ENCODE measurements at places on chromosomes 5 and 9. TPM values are rescaled to one million over a fixed set of nuclear protein-coding genes. Genes with fewer than 3 reads are reported as not detected.

The ANXA2R gene
- total RNA-seq, result 0.37 TPM

The PCDHGB6 gene
- total RNA-seq, result 0.22 TPM

GRCh38 chr5:110807169-110807568, 68.4 kb downstream of the SLC25A46 start:
- DNase-seq, result no peak

GRCh38 chr5:64110222-64110621, 55.4 kb upstream of the RNF180 start:
- DNase-seq, result no peak

DNA sequence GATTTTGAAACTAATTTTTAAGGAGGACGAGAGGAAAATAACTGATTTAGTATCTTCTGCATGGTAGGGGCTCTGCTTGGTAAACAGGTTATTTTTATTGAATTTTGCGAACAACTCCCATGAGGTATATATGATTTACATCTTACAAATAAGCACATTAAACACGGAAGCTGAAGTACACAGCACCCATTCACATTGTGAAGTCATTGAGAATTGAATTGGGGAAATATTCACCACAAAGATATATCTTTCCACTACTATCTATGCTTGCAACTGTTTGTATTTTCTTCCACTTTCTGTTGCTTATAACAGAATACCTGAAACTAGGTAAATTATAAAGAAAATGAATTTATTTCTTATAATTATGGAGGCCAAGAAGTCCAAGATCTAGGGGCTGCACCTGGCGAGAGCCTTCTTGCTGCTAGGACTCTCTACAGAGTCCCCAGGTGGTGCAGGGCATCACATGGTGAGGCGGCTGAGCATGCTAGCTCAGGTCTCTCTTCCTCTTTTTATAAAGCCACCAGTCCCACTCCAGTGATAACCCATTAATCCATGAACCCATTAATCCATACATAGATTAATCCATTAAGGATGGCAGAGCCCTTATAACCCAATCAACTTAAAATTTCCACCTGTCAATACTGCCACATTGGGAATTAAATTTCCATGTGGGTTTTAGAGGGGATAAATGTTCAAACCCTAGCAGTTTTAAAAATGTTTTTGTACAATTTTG, 79.0 kb upstream of the ZNF608 start:
- DNase-seq, result no peak

The ANKRD31 gene
- 0.30 TPM for total RNA-seq

The TXNDC8 gene
- not detected for total RNA-seq

All from HCT116 (cell line).